ENCODE measurements at places on chromosomes 4 and X.

DNA sequence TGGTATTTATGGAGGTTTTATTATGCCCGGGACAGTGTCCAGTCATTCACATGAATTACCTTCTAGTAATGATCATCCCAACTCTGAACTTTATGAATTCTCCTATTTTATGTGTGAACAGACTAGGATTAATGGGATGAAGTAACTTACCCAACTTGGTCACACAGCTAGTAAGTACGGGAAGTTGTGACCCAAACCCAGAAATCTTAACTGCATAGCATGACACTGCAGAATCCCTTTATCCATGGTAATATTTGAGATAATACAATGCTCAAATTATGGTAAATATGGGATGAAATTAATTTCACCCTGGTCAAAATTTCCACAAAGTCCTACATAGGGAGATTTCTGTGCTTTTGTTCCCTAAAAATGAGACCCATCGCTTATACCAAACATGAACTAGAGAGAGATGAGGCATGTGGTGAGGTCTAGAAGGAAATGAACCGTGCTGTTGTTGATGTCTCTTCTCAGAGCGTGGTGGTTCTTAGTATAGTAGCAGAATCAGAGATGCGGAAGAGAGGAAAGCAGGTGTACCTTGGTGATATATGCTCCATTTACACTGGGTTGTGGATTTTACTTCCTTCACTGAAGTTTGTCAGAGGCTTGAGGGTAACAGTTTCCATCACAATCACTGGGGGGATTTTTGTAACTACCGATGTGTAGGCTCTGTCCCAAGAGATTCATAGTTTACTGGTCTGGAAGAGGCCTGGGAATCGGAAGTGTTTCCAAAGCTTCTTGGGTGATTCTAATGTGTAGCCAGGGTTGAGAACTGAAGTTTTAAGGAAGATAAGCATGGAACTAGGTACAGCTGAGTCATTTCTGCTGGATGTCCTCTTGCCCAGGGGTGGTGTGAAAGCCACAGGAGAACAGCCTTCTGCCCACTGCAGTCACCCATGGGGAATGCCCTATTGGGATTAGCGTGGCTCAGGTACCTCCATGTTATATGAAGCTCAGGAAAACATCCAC, 30.2 kb upstream of the FAM9C start:
- DNase-seq, result no peak

- DNase-seq, result no peak
Observed at GRCh38 chrX:47629419-47630200, at the start of gene CFP. CFP (minus strand) TSS chrX:47629930; CDS start chrX:47629844, 86 bp downstream.

DNA sequence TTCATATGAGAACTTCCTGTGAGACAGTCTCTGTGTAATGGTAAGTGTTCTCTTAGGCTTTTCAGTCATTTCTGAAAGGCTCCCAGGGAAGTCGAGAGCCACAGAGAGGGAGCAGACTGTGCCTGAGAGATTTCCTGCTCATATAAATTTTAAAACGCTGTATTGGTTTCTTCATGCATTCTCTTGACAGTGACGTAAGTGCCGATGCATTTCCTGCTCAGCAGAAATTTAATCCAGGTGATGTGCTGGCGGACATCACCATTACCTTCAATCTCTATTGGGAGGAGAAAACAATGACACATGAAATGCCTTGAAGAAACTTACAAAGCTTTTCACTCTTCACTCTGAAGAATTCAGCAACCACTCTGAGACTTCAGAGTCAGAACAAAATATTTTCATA, 383.6 kb downstream of the BMPR1B start:
- DNase-seq, result no peak

- DNase-seq, result no peak
Observed at GRCh38 chr4:27178061-27178460, 317.4 kb downstream of the STIM2 start.

DNA sequence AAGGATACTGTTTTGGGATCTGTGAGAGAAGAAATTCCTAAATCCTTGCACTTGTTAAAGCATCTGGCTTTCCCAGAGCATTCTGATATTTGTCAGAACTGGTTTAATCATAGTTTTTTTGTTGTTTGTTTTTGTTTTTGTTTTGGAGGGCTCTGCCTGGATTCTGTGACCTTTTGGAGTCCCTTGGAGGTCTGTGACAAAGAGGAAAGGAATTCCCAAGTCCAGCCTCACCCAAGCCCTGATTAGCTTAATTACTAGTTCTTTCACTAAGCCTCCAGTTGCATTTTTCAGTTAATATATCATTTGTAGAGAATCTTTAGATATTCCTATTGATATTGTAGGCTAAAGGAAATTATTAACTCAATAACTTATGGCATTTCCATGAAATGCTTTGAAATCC, 711 bp downstream of the ACE2 start:
- no peak for DNase-seq

GRCh38 chrX:150899191-150899757, 806 bp upstream of the CD99L2 start:
- DNase-seq, result no peak

DNA sequence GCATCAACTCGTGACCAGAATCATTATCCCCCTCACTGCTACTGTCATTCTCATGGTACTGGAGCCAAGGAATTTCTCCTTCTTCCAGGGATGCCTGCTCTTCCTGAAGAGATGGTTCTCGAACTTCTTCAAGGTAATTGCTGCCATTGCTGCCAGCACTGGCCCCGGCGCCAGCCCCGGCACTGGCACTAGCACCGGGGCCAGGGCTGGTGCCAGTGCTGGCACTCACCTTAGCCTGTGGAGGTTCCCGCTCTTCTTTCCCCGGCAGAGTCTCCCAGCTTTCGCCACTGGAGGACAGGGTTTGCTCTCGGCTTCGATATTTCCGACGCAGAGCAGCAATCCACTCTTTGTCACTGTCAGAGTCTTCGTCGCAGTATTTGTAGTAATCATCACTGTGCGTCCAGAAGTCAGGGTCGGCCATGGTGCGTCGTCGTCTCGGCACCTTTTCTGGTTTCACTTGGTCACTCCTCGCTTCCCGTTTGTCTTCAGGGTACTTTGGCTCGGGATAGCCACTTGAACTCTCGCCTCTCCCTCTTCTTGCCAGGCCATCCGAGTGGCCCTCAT, 3.4 kb downstream of the PJA1 start:
- no peak for DNase-seq

DNA sequence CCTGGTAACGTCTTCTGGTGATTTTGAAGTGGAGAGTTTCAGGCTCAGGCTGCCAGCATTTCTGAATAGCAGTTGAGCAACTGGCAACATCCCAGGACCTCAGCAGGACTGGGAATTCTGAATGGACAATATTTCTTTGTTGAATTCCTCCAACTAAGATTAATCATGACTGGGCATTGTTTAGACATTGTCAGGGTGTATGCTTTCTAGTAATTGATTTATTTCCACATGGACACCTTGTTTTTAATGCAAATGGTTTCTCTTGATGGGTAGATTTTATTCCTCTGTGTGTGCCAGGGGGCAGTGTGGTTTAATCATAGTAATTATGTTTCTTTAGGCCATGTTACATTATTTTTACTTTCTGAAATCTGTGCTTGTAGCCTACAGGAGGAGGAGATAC, 1004.7 kb upstream of the LCORL start:
- DNase-seq, result no peak

DNA sequence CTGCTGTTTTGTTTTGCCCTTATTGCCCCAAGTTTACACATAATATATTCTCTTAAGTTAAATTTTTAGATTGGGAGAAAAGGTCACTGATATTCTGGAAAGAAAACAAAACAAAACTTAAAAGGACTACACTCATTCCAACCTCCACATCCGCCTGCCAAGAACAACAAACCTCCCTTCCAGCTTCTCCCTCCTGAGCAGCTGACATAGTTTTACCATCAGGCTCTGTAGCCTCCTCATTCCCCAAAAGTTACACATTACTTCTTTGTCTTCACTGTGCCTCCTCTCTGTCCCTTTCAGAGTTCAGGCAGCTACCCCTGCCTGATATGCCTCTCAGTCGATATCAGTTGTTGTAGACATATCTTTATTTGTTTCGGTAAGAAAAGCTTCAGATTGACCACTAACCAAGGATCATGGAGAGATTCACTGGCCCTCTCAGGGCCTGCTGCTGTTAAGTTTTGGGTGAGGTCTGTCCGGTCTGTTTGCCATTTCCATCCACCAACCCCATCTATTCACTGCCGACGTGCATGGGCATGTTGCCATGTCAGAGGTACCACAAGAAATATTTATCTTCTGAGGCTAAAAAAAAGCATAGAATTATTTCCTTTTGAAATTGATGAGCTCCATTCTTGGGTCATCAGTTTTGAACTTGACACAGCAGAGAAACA, 164.1 kb downstream of the GASK1B start:
- DNase-seq, result no peak

DNA sequence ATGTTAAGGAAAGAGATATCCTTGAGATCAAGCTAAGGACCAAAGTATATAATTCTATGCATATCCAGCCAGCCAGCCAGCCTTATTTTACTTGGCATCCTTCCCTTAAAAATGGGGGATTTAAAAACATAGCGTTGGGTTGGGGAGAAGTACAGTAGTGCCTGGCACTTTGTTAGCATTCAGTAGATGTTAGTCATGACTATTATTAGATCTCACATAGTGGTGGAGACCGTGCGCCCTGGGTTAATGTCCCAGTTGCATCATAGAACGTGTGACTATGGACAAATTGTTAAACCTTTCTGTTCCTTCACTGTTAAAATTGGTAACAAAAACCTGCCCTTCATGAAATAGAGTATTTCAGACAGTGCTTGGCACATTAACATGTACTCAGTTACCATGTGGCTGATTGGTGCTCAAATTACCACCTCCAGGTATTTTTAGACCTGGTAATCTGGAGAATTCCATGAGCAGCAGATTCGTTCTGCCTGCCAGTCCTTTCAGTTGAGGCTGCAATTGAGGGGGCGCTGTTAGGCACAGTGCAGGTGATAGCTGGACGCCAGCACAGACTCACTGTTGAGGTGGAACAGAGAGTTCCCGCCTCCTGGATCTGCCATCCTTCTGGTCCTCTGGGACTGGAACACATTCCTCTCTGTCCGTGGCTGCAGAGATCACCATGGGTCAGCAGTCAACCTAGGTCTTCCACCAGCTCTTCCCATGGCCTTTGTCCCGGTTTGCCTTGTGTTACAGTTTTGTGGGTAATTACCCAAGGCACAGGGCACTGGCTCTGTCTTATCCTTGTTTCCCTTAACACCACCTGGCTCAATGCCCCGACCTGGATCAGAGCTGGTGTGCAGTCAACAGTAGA, 31.7 kb downstream of the RBBP7 start:
- DNase-seq, result no peak

- no peak for DNase-seq
Observed at GRCh38 chrX:57817302-57817701, 93.0 kb downstream of the ZXDA start.

DNA sequence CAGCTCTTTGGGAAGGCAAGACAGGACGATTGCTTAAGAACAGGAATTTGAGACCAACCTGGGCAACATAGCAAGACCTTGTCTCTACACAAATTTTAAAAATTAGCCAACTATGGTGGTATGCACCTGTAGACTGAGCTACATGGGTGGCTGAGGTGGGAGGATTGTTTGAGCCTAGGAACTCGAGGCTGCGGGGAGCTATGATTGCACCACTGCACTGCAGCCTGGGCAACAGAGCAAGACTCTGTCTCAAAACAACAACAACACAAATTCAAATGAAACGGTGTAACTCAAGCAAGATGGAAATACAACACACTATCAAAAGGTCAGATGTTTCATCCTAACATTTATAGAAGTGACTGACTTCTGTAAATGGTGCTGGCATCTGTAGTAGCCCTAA, 37.1 kb downstream of the XG start:
- DNase-seq, result no peak

- no peak for DNase-seq
Observed at GRCh38 chr4:48913346-48913745, 6.8 kb upstream of the OCIAD2 start.

DNA sequence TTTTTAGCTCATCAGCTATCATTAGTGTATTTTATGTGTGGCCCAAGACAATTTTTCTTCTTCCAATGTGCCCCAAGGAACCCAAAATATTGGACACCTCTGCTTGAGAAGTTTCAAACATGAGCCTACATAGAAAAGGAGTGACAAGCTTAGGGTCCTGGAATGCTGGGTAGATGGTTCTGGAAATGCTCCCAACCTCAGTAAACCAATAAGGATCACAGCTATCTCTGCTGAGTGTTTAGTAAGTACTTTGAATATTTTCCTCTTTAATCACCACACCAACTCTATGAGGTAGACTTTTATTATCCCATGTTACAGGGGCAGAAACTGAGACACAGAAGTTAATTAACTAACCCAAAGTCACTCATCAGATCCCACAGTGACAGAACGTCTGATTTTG, 164.9 kb upstream of the KLF3 start:
- no peak for DNase-seq

DNA sequence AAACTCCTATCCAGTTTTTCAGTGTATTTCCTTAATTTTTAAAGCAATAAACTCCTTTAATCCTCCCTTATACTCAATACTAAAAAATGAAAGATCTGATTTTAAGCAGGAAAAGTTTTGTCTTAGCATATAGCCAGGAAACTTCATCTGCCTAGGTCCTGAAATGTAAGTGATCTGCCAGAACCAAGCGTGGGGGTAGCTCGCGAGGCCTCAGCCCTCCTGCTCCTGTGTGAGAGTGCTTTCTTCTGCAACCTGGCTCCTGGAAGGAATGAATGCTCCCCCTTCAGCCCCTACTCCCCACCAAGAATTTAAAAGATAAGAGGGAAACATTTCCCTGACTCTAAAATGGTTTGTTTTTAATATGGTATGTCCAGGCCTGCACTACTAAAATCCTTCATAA, 160.1 kb downstream of the CBR4 start:
- DNase-seq, result no peak

DNA sequence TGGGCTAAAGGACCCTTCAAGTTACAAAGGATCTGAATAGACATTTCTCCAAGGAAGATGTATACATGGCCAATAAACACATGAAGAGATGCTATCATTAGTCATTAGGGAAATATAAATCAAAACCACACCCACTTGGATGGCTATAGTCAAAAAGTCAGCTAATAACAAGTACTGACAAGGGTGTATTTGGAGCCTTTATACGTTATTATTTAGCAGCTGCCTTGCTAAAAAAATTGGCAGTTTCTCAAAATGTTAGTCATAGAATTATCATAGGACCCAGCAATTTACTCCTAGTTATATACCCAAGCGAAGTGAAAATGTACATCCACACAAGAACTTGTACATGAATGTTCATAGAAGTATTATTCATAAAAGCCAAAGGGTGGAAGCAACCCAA, 112.7 kb upstream of the DUSP21 start:
- no peak for DNase-seq

GRCh38 chr4:149247164-149247563, 568.5 kb downstream of the IQCM start:
- DNase-seq, result no peak

DNA sequence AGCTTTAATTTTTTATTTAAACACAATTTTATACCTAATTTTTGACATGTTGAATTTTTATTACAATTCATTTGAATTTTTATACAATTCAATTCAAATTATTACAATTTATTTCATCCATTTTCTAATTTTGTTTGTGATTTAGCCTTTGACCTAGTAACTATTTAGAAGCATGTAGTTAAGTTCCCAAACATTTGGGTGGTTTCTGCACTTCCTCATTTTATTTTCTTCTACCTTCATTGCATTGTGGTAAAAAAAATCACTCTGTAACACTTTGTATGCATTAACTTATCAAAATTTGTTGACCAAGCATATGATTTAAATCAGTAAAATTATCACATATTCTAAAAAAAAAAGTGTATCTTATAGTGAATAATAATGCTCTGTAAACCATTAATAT, 928.9 kb downstream of the ARAP2 start:
- no peak for DNase-seq

GRCh38 chr4:41569961-41570360, 32.0 kb downstream of the LIMCH1 start:
- DNase-seq, result no peak

GRCh38 chr4:92305148-92305877, 1.5 kb downstream of the GRID2 start:
- DNase-seq, result no peak

GRCh38 chrX:69178592-69178991, 13.3 kb upstream of the PJA1 start:
- no peak for DNase-seq
